Ureter (tissue), 1 donor: ENCODE measurements at places on chromosomes 13 and 19. TPM values are rescaled to one million over a fixed set of nuclear protein-coding genes. Genes with fewer than 3 reads are reported as not detected.

- DNase-seq: no peak
Observed at GRCh38 chr19:50520822-50521465, 7.2 kb upstream of the ASPDH start.

Gene PHLDB3
- total RNA-seq: 39.5 TPM

Gene FGF21
- not detected for total RNA-seq

Gene FXYD1
- 50.2 TPM for total RNA-seq

Gene MAB21L1
- total RNA-seq: 0.36 TPM

GRCh38 chr19:21568816-21569493 is 63.6 kb downstream of the ZNF429 start:
- DNase-seq: peak; percentile 89

DNA sequence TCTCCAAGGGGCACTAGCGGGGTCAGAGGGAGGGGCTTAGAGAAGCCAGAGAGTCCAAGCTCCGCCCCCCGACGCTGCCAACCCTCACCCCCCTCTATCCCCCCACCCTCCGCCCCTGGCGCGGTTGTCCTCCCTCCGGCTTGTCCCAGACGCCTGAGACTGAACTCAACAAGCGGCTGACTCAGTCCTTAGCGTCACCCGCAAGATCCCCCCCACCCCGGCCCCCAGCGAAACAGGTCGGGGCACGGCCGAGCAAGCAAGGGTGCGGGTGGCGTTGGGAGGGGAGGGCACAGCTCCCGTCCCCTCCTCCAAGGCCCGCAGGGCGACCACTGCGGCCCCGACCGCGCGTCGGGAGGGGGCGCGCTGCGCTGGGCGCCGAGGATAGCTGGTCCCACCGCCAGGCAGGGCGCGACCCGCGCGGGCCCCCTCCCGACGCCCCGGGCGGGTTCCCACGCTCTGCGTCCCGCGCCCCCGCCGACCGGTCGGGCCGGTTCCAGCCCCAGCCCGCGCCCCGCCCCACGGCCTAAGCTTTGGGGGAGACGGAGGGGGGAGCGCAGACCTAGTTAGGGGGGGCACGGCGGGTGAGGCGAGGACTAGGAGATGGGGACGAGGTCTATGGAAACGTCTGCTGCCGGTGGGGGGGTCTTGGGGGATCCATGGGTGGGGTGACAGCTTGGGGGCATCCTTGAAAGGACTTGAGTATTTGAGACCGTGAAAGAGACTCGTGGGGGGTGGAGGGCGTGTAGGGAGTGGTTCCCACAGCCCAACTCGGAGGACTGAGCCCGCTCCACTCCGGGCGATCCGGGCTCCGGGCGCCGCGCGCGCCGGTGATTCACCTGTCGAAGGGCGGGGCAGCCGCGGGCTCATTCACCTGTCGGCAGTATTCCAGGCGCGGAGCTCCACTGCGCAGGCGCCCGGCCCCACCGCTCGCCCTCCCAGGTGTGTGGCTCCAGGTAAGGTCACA is 5.1 kb downstream of the NOTCH3 start:
- DNase-seq: peak; percentile 88

Gene PSPN
- 1.1 TPM for total RNA-seq

DNA sequence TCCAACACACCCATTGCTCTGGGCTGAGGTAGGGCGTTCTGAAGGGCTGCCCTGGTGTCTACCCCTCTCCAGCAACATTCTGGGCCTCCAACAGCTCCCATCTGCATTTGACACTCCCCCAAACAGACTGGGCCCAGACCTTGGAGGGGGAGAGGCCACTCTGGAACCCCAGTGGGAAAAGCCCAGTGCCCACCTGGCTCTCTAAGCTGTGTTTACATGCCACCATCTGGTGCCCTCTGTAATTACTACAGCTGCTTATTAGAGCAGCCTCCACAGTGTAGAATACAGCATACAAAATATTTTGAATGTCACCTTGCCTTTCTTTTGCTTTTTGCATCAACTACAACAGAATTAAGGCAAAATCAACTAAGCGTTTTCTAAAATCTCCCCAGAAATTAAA is 35.8 kb upstream of the TM9SF2 start:
- DNase-seq: no peak

Gene ZNF837
- 3.6 TPM for total RNA-seq

- DNase-seq: no peak
Observed at GRCh38 chr13:74090869-74091605, 43.2 kb downstream of the KLF12 start.
